Dermis microvascular lymphatic vessel endothelial cell (primary cell): ENCODE measurements at places on chromosomes 12 and 14. TPM values are rescaled to one million over a fixed set of nuclear protein-coding genes. Genes with fewer than 3 reads are reported as not detected.

The NANOG gene
- not detected in 2 replicates for total RNA-seq

The HOXC9 gene
- 0.13 and 1.3 TPM in 2 replicates for total RNA-seq

The C14orf180 gene
- not detected in 2 replicates for total RNA-seq

DNA sequence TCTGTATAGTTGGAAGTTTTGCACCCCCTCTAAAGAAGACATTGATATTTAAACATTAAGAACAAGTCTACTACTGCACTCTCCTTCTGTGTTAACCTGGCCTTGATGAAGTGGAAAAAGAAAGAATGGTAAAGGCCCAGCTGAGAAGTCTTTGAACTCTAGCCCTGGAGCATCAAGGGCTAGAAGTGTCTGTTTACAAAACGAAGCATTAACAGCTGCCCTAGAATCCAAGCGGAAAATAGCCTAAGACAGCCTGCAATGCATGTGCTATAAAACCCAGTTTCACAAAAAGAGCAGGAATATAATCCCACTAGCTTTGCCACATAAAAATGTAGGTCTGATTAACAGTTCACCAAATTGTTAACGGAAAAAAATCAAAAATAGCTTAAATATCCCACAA lies 60.5 kb downstream of the NUMB start:
- no peak for DNase-seq

GRCh38 chr14:106268013-106268727 lies 741.8 kb downstream of the TMEM121 start:
- DNase-seq, result no peak

- DNase-seq, result no peak
These were observed 185.0 kb downstream of the DPF3 start for GRCh38 chr14:72708708-72709475.

The PRR4 gene
- 0.13 and 0.51 TPM in 2 replicates for total RNA-seq

The SMCO2 gene
- total RNA-seq, result 0.13 TPM in 2 replicates

GRCh38 chr14:77301103-77301502 lies 19.6 kb downstream of the POMT2 start:
- peak; percentile 90 for DNase-seq

DNA sequence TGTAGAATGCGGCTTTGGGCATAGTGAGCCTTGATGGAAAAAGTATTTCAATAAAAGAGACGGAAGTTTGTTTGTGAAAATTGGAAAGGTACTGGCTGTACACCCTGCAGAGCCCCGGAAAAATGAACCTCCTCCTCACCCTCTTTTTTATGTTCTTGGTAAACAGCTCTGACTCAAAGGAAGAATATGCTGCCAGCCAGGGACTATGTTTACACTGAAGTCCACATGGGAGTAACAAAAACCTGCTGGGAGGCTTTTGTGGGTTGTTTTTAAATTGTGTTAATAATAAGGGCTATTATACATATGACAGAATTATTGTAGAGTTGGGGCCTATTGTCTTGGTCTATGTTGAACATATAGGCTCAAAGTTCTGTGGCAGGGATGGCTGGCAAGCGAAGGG lies 70.7 kb downstream of the TTC8 start:
- DNase-seq, result no peak

DNA sequence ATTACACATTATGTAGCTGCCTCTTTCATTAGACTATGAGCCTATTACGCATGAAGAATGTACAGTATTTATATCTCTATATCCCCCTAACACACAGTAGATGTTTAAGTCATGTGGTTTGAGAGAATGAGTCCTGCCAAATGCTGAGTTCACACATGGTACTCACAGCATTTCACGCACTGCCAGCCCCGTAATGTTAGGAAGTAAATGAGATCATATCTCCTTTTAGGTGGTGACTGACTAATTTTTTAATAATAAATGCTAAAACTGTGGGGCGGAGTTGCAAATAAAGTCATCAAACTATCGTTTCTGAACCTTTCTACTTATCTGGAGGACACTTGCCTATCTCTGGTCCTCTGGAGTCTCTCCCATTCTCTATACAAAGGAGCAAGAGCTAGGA lies 343.8 kb downstream of the ADAMTS20 start:
- DNase-seq, result no peak

GRCh38 chr12:129119537-129119936 lies 266.3 kb downstream of the GLT1D1 start:
- no peak for DNase-seq

DNA sequence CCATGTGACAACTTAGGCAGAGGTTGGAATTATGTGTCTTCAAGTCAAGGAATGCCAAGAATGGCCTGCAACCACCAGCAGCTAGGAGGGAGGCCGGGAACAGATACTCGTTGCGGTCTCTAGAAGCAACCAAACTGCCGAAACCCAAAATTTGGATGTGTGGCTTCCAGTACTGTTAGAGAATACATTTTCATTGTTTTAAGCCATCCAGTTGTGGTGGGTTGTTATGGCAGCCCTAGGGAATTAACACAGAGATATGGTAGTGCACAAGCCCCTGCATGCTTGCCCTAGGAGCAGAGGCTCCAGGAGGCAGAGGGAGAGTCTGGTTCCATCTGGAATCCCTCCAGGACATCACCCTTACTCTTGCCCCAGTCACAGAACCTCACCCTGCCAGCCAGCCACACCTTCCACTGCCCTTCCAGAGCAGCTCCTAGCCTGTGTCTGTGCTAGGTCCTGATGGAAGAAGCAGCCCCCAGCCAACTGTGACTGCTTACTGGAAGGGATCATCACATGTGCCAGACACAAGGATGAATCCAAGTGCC lies 19.5 kb downstream of the PITPNM2 start:
- no peak for DNase-seq

The COX14 gene
- total RNA-seq, result 39.1 and 54.7 TPM in 2 replicates

- DNase-seq, result peak; percentile 75
These were observed 201.9 kb downstream of the DAD1 start for GRCh38 chr14:22386924-22387775.

DNA sequence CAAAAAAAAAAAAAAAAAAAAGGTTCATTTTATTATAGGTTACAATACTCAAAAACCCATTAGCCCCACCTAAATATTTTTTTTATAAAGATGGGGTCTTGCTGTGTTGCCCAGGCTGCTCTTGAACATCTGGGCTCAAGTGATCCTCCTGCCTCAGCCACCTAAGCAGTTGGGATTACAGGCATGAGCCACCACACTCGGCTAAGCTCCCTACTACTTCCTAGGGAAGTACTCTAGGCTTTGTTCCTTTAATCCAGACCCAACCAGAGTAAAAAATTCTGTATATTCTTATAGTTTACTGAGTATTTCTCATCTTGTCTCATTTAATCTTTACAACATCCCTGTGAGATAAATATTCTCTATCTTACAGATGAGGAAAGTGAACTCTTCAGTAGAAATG lies 50.7 kb downstream of the RBMS2 start:
- no peak for DNase-seq

DNA sequence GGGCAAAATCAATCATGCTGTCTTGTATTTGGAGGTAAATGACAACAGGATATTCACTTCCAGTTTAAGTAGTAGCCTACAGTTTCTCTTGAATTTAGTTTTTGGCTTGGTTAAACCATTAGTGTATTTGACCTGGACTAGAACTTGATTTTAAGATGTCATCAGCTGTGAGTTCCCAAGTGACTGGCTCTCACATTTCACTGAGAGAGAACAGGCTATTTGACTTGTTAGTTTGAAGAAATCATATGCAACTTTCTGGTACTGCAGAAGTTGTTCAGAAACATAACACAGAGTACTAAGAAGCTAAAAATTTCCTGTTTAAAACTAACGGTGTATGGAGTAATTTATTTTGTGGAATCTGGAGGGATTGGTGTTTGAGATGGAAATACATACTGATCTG lies 22.3 kb downstream of the MNAT1 start:
- no peak for DNase-seq

DNA sequence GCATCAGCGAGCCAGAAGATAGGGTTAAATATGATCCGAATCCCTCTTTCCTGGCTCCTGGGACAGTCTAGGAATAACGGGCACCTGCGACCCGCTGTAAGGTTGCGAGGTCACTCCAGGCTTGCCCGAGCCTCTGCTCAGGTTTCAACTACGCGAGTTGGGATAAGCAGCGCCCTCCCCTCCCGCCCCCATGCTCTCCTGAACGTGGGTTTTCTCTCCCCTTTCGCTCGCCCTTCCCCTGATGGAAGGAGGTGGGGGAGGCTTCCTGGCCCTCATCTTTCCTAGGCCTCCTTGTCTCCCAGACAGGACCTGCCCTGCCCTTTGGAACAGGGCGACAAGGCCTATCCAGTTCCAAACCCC lies 753 bp upstream of the ATP5MC2 start:
- no peak for DNase-seq

The NINJ2 gene
- 2.4 and 3.0 TPM in 2 replicates for total RNA-seq

DNA sequence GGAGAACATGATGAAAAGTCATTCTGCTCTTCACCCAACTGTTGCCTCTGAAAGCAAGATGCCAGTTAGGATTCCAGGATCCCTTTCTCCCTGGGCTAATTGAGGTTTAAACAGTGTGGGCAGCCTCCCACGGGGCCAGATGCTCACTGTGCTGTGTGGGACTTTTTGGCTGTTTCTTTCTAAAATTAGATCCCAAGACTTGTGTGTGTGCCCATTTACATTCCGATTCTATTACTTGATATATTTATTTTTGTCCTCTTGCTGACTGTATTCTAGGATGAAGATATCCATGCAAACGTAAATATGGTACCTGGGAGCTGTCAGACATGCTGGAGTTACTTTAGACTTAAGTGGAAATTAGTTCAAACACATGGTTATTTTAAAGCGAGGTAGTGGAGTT lies 6.2 kb downstream of the IFT43 start:
- DNase-seq, result no peak

The STK38L gene
- total RNA-seq, result 49.2 and 51.7 TPM in 2 replicates
